ENCODE measurements at places on chromosomes 4 and X.

DNA sequence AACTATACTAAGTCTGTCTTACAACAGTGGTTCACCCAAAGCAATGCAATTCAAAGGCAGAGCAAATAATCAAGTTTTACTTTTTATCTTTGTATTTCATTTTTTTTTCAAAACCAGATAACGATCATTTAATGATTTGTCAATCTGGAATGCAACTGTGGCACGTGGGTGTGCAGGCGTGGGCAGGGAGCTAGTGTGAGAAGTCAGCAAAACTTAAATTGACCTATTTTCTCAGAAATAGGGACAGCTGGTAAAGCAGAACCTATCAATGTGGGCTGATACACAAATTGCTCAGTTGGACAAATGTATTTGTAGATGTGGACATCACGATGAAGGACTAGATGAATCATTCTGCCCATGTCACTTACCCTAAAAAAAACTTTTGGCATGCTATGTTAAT is 105.6 kb downstream of the CBLL2 start:
- no peak for DNase-seq

- DNase-seq: no peak
Observed at GRCh38 chr4:88792268-88792781, 94.7 kb upstream of the NAP1L5 start.

DNA sequence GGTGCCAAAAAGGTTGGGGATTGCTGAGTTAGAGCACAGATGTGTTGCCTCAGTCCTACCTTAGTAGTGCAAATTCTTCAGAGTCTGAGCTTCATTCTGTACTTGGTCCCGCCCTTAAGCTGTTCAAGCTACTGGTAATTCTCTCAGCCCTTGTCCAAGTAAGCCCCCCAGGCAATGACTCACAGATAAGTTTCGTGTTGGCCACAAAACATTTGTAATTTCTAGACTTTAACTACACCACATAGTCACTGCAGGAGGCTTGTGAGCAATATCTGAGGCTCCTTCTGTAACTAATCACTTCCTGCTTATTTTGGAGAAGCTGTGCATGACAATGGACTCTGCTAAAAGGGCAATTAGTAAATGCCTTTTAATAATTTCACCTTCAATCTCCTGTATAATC is 1420.5 kb downstream of the PCDH7 start:
- DNase-seq: no peak

GRCh38 chr4:8131826-8132225 is 26.8 kb downstream of the ABLIM2 start:
- DNase-seq: no peak

GRCh38 chr4:53307819-53308780 is 57.8 kb downstream of the SCFD2 start:
- no peak for DNase-seq

GRCh38 chr4:33883111-33883510 is 2361.2 kb downstream of the ARAP2 start:
- no peak for DNase-seq

DNA sequence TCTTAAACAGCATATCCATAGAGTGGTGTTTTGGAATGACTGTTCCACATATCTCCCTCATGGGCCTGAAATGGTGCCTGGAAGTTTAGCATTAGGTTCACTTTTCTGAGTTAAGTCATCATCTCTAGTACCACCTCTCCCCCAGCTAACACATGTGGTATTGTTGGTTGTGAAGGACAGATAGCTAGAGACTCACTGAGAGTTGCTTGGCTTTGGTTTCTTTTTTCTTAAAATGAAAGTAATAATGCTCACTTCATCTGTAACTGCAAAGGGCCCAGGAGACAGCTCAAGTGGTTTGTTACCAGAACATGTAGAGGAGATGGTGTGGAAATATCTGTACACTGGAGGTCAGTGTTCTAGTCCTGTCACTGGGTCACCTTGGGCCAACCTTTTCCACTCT is 90.9 kb downstream of the EFNB1 start:
- DNase-seq: no peak

- peak; percentile 73 for DNase-seq
Observed at GRCh38 chrX:86148024-86148511, at the start of gene DACH2. Gene DACH2, plus strand, starts transcription at chrX:86148451.

- DNase-seq: no peak
Observed at GRCh38 chr4:84803720-84804119, 162.8 kb downstream of the WDFY3 start.

GRCh38 chr4:108821351-108821930 is 58.6 kb upstream of the ETNPPL start:
- no peak for DNase-seq

GRCh38 chrX:110218591-110218990 is 99.3 kb downstream of the AMMECR1 start:
- no peak for DNase-seq

GRCh38 chr4:105352826-105353225 is 121.0 kb downstream of the PPA2 start:
- DNase-seq: no peak

DNA sequence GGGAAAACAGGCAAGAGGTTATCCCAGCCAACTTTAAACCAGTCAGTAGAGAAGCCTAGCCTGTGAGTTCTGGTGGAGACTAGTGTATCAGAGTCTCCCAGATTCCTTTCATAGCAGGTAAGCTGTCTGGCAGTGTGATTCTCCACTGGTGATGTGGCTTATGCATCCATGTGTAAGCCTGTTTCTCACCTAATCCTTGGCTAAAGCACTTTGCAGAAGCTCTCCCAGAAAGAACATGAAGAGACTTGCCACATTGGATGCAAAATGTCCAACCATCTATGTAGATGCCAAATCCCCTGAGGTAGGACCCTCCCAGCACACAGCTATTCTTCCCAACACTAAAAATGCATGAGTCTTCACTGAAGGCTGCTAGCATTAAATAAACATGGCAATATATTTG is 111.7 kb downstream of the CHRNA9 start:
- DNase-seq: no peak

GRCh38 chr4:48090621-48091020 is 43.4 kb downstream of the TXK start:
- DNase-seq: no peak

- DNase-seq: no peak
Observed at GRCh38 chr4:40992472-40993295, 221.7 kb downstream of the APBB2 start.

DNA sequence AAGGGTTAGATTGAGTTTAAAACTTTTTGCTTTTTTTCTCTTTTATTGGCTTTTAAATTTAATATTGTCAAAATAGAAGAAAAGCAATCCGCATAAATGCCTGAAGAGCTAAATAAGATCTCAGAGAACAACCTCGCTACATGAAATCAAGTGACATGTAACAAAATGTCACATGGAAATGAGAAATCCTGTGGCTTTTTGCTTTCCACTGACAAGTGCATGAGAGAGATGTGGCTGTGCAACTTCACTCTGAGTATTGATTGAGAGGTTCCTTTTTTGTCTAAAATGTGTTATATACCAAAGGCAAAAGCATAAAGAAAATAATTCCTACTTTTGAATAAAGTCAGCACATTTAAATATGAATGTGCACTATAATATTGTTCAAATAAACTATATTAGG is 263.5 kb downstream of the MAPK10 start:
- DNase-seq: no peak

- no peak for DNase-seq
Observed at GRCh38 chrX:45872480-45872879, 671.8 kb upstream of the DIPK2B start.

DNA sequence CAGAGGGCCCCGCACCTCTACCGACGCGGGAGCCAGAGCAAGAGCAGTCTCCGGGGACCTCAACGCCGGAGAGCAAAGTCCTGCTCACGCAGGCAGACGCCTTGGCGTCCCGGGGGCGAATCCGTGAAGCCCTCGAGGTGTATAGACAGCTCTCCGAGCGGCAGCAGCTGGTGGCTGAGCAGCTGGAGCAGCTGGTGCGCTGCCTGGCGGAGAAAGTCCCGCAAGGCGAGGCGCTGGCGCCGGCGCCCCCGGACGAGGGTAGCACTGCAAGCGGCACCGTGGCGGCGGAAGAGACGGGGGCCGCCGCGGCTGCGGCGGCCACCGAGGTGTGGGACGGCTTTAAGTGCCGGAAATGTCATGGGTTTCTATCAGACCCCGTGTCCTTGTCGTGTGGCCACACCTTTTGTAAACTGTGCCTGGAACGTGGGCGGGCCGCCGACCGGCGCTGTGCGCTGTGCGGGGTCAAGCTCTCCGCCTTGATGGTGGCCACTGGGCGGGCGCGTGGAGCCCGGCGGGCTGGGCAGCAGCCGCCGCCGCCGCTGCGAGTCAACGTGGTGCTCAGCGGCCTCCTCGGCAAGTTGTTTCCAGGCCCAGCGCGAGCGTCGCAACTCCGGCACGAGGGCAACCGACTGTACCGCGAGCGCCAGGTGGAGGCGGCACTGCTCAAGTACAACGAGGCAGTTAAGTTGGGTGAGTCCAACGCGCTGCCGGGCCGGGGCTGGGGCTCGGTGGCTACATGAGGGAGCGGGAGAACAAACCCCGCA is 672 bp downstream of the LONRF3 start:
- DNase-seq: peak; percentile 30

DNA sequence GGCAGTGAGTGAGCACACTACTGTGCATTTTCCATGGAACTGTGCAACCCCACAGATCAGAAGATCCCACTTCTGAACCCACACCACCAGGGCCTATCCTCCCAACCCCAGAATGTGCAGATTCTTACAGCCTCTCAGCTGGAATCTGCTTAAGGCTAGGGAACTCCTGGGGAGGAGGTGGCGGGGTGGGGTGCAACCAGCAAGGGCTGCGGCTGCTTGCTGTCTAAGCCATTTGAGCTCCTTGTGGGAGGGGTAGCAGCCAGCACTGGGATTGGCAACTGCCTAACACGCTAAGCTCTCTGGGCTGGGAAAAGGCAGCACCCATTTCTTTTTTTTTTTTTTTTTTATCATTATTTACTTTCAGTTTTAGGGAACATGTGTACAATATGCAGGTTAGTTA is 353.3 kb downstream of the RAB28 start:
- DNase-seq: no peak

DNA sequence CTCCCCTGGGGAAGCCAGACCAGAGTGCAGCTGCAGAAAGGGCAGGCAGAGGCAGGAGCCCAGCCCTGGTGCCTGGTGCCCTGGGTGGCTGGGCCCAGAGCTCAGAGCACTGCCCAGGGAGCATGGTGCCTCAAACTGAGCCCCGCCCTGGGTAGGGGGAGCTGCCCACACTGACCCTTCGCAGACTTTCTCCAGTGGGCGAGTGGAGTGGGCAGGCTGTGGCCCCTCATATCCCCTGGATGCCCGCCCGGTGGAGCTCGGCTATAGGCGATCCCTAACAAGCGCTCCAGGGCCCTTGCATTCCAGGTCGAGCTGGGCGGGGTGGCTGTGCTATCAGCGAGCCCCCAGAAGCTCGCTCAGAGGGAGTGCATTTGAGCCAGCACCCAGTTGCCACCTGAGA is 17.1 kb upstream of the ADRA2C start:
- no peak for DNase-seq

DNA sequence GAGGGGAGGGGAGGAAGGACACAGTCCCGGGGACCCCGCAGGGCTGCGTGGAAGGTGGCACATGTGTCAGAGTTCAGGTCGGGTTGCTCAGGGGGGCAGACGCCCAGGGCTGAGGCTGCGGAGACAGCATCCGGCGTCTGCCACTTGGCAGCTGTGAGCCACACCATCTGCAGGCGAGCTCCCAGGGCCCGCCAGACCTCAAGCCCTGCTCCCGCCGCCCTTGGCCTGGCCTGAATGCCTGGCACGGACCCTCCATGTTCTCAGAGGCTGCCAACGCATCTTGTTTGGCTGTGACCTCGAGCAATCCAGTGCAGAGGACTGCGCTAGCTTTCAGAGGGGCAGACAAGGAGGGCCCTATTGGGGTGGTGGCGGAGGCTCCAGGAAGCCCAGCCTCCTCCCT is 5.1 kb downstream of the BGN start:
- peak; percentile 41 for DNase-seq

- no peak for DNase-seq
Observed at GRCh38 chrX:42954880-42955279, 176.9 kb upstream of the PPP1R2C start.

GRCh38 chr4:105936901-105937300 is 41.6 kb downstream of the NPNT start:
- DNase-seq: no peak

GRCh38 chr4:77930876-77931275 is 68.2 kb downstream of the MRPL1 start:
- DNase-seq: no peak

DNA sequence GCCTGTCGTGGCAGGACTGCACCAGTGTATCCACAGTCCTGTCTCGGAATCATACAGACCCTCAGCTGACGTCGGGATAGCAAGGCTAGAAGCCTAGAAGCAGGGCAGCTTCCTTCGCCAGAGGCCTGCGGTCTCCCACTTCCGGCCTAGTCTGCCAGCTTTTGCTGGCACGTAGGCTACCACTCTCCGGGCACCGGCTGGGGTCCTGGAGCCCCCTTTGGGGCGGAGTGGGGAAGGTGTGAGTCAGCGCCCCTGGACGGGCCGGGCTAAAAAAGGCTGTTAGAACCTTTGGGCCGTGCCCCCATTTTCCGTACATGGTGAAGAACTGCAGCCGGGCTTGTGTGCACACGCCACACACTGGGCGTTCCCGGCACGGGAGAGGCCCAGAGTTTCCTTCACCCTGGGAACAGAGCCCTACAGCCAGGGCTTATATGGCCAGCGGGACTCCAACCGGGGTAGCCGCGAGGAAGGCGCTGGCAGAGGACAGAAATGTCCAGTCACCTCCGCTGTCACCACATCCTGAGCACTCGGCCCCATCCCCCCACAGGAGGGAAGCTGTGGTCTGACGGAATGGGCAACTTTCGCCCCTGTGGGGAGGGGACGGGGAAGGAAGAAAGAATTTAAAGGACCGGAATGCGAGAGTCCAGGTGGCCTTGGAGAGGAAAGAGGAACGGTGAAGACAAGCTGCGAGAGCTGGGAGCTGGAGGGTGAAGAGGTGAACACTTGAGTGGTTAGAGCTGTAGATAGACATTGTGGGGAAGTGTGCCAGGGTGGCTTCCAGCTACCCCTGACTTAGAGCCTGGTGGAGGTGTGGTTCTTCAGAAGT is 4.6 kb downstream of the MAGIX start:
- DNase-seq: peak; percentile 34

GRCh38 chr4:80388284-80388607 is 52.7 kb downstream of the CFAP299 start:
- DNase-seq: no peak
